ENCODE measurements at places on chromosomes 3 and 15.

GRCh38 chr15:63783441-63783840 lies 50.3 kb downstream of the HERC1 start:
- no peak for DNase-seq

GRCh38 chr15:42329161-42329560 lies 30.1 kb upstream of the CAPN3 start:
- DNase-seq, result no peak

DNA sequence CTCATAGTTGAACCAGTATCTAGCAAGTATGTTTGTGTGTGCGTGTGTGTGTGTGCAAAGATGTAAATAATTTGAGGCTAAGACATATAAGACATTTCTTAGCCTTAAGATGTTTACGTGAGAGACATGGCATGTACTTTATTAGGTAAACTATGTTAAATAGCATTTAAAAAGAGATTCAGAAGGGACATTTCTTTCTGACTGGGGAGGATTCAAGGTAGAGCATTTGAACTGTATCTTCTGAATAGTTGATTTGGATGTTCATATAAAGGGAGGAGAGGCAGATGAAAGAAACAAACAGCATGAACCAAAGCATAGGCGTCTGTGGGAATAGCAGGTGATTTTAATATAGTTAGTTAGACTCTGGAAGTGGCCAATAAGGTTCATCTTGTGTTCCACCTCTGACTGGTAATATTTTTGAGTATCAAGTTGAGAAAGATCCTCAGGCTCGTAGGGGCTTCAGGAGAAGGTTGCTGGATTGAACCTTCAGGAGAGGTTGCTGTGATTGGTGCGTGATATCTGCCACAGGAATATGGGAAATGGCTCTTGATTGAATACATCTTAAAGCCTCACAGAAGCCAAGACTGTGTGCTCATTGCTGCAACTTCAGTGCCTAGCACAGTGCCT lies 12.6 kb downstream of the NFKBIZ start:
- no peak for DNase-seq

- no peak for DNase-seq
Measured at GRCh38 chr15:83977992-83978391, 257.6 kb upstream of the GOLGA6L4 start.

DNA sequence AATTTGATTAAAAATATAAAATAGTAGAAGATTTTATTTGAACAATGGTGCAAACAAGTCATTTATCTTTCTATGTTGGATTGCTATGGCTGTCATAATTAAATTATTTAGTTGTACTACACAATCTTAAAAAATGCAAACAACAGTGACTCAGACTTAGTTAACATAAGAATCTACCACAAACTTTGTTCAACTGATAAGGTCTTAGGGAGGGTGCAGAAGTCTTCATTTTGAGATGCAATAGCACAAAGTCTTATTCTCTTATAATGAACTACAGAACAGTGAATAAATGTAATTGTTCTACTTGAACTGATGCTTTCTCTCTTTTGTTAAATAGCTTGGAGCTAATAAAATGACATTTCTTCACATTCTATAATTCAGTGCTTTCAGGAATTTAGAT lies 482.8 kb upstream of the NAALADL2 start:
- no peak for DNase-seq

DNA sequence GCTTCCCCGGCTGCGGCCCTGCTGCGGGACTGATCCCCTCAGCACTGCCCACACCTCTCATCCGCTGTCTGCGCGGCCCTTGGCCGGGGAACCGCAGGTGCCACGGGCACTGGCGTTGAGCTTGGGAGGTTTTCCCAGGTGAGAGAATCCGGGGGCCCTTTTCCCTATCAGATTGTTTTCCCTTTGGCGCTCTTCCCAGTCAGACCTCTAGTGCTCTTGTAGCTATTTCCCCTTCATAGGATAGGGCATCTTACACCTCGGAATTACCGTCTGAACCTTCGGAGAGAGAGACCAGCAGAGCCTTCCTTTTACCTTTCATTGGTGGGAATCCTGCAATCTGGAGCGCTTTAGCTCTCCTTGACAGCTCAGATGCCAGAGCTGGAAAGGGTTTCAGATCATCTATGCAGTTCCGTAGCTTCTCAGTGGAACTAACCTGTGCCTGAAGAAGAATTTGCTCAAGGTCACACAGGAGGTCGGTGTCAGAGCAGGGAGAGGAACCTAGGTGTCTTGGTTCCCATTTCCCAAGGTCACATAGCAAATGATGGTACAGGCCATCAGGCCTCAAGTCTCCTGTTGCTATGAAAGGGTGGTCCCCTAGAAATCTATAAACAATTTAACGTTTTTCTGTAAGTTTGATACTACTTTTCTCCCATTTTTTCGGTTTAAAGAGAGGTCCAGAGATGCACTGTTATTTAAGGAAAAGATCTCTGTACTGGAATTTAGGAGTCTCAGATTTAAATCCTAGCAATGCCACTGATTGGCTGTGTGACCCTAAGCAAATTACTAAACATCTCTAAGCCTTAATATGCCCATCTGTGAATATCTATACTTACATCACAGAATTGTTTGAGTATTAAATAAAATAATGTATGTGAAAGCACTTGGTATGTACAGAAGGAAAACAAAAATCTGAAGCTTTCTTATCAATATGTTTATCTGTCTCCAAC lies 916 bp downstream of the IDH3A start:
- DNase-seq, result no peak

All from ascending aorta (tissue), 2 donors.